Germinal center (tissue), 1 donor: ENCODE measurements at places on chromosomes 6 and 20.

DNA sequence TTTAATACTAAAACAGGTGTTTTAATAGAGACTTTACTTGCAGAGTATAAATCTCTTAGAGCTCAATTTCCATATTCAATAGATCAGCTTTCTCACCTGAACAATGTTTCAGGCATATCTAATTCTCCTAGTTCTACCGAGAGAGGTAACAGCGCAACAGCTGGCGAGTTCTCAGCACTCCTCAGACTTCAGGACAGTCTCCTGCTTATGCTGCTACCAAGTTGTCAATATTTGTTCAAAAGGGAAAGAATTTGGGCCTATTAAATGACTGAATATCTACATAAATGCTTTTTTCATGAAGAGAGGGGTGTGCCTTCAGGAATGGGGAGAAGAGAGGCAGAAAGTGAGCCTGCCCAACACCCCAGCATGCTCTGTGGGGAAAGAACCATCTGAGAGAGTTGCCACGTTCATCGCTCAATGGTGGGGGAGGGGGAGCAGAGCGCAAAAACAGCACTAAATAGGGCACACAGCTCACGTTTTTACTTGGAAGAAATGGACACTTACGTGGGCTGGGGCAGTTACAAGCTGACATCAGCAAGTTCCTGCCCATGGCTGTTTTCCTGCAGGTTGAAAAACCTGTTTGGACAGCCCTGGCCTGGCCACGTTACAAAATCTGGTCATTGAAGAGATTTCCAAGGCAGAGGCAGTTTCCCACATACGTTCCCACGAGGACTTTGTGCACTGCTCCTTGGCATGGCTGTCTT, 38.0 kb downstream of the EZR start:
- no peak for DNase-seq

GRCh38 chr6:3624250-3625136, 127.0 kb downstream of the PXDC1 start:
- DNase-seq = no peak

GRCh38 chr6:146240322-146240721, 211.5 kb downstream of the GRM1 start:
- DNase-seq = no peak

DNA sequence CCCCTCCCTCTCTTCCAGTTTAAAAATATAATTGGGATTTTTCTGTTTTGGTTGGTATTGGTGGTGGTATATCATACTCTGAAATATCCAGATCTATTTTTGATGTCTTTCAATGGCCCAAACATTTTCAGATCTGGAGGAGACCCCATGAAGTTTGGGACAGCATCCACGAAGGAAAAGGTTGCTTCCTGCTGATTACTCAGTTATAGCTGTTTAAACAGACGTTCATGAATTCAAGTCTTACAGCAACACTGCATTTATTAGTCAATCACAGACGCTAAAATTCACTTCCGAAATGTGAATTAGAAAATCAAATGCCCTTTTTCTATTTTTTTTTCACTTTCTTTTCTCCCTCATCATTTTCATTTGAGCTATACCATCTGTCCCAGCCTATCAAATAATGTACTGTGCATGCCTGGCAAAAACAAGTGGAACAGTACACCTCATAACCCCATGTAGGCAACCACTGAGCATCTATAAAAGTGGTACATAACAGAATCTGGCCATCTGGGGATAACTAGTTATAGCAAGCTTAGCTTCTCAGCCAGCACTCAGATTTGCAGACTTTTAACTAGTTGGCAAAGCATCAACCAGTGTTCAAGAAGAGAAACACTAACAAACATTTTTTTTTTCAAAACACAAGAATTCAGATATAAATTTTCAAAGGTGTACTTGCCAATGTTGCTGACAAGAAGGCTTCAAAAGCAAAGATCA, 124.5 kb downstream of the HIVEP2 start:
- DNase-seq = peak; percentile 17

GRCh38 chr20:19440660-19441527, 228.5 kb downstream of the SLC24A3 start:
- no peak for DNase-seq

DNA sequence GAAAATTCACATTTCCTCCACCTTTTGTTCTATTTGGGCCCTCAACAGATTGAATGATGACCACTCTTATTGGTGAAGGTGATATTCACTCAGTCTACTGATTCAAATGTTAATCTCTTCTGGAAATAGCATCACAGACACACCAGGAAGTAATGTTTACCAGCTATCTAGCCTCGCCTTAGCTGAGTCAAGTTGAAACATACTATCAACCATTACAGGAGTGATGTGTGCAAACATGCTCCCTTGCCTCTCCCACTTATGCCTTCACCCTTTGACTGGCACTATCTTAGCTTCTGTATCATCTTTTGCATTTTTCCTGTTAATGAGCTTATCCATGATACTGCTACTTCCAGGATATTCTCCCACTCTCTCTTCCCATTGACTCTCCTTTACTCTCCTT, 191.9 kb downstream of the CENPW start:
- DNase-seq = no peak

- no peak for DNase-seq
Observed at GRCh38 chr20:5977223-5977622, 26.8 kb downstream of the MCM8 start.

GRCh38 chr6:152313542-152314482, 323.4 kb downstream of the SYNE1 start:
- DNase-seq = no peak

- DNase-seq = no peak
Observed at GRCh38 chr6:170371080-170371479, 64.5 kb downstream of the FAM120B start.

DNA sequence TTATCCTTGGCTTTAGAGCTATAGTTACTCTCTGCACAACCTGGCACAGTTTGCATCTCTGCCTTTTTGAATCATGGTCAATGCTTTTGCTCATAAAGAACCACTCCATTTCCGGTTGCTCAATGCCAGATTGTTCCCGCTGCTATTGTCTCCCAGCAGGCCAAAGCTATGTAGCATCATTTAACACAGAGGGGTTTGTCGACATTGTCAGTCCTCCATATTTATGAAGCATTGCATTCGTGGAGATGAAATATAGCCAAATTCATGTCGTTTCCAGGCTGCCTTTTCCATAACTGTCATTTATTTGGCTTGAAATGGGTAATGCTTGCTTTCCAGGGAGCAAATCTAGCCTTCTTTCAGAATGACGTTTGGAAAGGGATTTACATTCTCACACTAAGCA, 598.8 kb downstream of the EPHA7 start:
- DNase-seq = no peak

- DNase-seq = no peak
Observed at GRCh38 chr6:145309842-145310535, 425.3 kb downstream of the EPM2A start.

DNA sequence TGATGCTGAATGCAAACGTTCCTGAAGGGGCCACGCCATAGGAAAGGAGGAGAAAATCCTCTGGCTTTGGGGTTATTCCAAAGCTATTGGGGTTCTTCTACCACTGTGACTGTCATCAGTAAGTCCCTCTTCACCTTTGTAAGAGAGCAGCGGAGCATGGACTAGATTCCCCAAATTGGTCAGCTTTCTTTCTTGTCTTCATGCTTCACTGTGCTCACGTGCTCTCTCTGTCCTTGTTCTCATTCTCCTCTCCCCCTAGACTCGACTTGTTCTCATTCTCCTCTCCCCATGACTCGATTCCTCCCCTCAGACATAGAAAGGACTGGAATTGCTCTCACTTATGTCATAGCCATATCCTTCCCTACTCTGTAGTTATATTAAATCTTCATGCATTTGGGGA, 54.8 kb upstream of the ADGRG6 start:
- no peak for DNase-seq

GRCh38 chr6:142633317-142633716, 311.7 kb downstream of the HIVEP2 start:
- no peak for DNase-seq

- no peak for DNase-seq
Observed at GRCh38 chr6:149847939-149848267, 16.3 kb downstream of the LRP11 start.

- no peak for DNase-seq
Observed at GRCh38 chr6:20438462-20439070, 36.9 kb downstream of the E2F3 start.

DNA sequence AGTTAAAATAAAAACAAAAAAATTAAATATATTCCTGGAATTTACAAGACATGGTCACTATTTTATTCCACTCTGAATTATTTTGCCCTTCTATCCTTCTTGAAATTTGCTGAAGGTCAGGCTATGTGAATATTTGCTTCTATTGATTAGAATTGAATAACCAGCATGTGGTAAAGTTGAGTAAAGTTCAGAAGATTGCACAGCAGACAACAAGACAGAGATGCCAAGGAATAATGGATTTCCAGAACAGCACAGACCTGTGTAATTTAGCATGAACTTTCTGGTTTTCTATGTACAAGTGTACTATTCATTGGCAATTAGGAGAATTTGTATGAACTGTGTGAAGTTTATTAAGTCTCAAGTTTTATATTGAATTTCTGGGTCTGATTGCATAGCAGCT, 352.4 kb downstream of the TBC1D32 start:
- DNase-seq = no peak

GRCh38 chr6:168789699-168790098, 348.7 kb downstream of the SMOC2 start:
- DNase-seq = no peak

DNA sequence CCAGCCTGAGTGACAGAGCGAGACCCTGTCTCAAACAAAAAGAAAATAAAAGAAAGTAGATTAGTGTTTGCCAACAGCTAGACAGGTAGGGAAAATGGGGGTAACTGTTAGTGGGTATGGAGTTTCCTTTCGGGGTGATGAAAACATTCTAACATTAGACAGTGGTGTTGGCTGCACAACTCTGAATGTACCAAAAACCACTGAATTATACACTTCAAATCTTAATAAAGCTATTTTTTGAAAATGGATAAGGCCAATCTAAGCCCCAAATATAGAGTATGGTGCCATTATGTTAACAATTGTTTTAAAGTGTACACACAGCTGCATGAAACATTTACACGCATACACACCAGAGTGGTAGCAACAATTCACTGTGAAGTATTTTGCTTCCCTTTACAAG, 57.0 kb downstream of the BMP7 start:
- DNase-seq = no peak

- DNase-seq = no peak
Observed at GRCh38 chr6:56582236-56582635, 60.5 kb downstream of the DST start.

GRCh38 chr6:132972971-132973370, 158.6 kb downstream of the RPS12 start:
- DNase-seq = no peak

GRCh38 chr6:88422831-88423230, 256.7 kb upstream of the CNR1 start:
- no peak for DNase-seq

DNA sequence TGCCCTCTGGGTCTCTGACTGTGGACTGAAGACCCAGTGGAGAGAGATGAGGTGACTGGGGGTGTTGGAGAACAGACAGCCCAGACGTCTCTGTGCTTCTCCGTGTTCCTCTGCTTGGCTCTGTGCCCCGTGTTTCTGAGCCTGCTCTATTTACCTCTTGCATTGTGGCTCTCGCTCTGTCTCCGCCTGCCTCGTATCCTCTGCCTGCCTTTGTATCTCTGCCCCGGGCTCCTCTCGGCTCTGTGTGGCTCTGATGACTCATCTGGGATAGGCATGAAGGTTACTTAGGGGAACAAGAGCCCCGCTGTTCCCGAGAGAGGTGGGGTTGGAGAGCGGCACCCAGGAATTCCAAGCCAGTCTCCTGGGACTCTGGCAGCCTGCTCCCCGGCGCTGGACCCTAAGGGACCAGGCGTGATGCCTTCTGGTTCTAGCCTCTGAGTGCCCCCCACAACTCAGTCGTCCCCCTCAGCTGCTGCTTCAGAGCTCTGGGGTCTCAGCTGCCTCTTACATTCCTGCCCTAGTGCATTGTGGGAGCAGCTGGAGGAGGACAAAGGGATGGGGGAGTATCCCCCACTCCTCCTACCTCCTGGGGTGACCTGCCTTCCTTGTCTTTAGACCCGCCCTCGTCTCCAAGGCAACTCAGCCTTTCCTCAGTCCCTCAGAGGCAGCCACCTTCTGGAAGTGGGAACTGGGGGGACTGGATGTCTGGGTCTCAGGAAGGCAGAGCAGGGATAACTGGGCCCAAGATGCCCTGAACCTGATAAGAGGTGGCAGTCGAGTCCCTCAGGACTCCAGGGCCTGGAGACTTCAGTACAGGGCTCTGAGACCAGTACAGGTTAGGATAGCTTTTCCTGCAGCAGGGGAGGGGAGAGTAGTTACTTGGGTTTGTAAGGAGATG, 1.9 kb downstream of the DDR1 start:
- no peak for DNase-seq

DNA sequence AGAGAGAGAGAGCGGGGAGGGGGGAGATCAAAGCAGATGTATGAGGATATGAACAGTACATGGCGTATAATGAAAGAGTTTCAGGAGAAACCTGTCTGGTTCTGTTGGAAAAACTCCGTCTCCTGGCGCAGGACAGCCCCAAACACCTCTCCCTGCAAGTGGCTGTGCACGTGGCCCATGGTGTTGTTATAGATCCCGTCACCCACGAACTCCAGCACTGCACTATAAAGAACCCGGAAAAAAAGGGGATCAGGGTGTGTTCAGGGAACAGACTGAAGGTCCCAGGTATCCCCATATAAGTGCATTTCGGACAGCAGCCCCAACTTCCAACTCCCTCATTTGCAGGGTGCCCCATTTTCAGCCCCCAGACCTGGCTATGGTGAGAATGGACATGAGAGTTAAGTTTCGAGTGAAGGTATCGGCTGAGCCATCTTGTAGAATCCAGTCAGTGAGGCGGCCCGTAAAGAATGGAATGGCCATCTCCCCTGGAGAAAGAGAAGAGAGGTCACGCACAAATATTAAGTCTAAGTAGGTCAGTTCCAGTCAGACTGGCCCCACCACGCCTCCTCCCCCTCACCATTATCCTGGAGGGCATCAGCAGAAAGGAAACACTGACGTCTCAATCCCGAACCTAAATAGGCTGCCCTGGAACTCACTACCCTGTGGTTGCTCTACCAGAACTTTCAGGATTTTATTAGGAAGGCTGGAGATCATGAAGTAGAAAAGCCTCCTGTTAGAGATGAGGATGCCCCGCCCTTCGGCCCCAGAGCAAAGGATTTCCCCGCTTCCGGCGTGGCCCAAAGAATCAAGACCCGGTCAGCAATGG, 1.3 kb downstream of the TAP1 start:
- no peak for DNase-seq

DNA sequence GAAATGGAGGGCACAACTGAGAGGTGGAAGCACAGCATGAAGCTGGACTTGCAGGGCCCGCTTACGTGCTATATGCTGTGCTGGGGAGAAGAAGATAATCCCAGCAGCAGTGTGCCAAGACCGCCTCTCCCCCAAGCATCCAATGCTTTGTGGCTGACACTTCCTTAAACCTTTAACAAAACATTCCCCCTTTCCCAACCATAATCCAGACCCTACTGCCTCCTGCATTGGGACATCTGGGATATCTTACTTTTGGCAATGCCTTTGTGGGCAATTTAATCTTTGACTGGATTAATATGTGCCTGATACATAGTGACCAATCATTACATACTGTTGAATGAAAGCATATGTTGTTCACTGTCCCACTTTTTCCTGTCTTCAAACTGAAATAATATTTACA, 3.1 kb upstream of the TENT5A start:
- no peak for DNase-seq

- DNase-seq = no peak
Observed at GRCh38 chr6:151388997-151389617, 2.3 kb downstream of the ZBTB2 start.
